Activated naive CD4-positive, alpha-beta T cell treated with anti-CD3 and anti-CD28 coated beads, Interleukin-2, amount 10 ng/mL, durations not matched to agents 7 days and 5 days (primary cell): ENCODE measurements at places on chromosomes 3 and 15.

- DNase-seq: no peak
Measured at GRCh38 chr15:48049736-48050135, 71.1 kb upstream of the SLC24A5 start.

- no peak for DNase-seq
Measured at GRCh38 chr15:38631119-38632075, 66.8 kb upstream of the RASGRP1 start.

- no peak for DNase-seq
Measured at GRCh38 chr3:57805674-57806073, 49.6 kb downstream of the SLMAP start.

DNA sequence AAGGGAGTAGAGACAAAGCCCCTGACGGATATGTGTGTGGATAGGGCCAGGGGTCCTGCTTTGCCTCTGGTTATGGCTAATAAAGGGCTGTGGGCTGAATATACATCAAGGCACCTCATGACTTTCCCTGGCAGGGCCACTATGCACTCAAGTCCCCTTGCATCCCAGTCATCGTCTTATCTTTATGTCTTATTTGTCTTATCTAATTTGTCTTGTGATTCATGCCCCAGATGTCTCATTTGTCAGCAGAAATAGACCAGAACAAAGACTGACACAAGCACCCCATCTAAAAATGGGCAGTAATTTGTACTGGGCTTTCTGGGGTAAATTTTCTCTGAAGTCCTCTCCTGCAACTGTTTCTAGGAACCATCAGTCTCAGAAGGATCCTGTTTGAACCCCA lies 68.6 kb downstream of the ITGA11 start:
- no peak for DNase-seq

DNA sequence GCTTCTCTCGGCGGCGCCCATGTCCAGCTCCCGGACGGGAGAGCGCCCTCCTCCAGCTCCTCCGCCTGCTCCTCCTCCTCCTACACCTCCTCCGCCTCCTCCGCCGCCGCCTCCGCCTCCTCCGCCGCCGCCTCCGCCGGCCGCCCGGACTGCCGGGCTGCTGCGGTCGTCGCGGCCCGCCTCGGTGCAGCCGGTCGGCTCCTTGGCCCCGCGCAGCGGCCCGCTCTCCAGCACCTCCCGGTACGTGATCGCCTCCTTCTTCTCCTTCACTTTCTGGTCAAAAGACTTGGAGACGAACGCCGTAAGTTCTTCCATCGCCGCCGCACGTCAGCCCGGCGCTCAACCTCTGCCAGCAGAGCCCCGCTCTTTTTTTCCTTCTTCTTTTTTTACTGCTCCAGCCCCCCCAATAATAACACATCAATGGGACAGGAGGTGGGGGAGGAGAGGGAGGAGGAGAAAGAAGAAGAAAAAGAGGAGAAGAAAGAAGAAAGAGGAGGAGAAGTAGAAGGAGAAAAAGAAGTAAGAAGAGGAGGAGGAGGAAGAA lies 438 bp downstream of the SHOX2 start:
- peak; percentile 38 for DNase-seq

DNA sequence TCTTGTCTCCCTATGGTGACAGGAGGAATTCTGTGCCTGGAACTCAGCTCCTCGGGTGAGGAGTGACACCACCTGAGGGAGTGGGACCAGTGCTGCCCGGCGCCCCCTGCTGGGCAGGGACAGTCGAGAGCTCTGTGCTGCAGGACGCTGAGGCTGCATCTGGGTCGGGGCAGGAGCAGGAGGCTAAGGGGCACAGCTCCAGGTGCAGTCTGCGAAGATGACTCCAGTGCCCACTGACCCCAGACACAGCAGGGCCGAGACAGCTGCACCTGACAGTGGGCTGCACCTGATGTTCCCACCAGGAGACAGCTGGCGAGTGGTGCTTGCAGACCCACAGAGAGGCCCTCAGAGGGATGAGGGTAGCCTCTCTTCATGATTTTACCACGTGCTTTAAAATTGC lies 152.9 kb downstream of the ATP10A start:
- DNase-seq: peak; percentile 57

GRCh38 chr15:95119041-95119610 lies 887.8 kb downstream of the MCTP2 start:
- no peak for DNase-seq

DNA sequence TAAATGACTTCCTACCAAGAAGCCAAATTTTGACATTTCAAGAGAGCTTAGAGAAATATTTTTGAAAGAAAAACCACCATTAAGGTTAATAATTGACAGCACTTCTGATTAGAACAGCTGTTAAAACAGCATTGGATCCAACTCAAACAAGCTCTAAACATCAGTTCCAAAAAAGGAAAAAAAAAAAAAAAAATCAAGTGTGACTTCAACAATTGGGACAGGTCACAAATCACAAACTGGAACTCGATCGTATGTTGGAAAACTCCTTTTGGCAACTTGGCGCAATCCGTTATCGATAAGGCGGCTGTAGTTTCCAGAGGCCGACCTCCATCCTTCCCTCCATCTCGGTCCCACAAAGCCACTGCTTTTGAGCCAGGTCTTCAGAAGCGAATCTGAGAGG lies 17.8 kb downstream of the TLE3 start:
- no peak for DNase-seq

DNA sequence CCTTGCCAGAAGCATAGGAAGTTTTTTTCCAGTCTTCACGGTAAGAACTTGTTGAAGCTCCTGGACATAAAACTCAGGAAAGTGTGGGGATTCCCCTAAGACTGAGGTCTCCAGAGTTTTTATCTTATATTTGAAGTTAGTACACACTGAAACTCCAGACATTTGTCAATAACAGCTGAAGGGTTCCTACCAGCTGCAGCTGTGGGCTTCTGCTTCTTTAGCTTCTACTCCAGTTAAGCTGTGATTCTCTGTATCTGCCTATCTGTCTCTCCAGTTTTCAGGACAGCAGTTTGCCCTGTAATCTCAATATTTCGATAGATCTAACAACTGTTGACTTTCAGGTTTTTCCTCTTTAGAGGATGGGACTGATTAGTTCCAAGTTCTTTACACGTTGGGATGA lies 966.0 kb upstream of the SEMA6D start:
- no peak for DNase-seq

DNA sequence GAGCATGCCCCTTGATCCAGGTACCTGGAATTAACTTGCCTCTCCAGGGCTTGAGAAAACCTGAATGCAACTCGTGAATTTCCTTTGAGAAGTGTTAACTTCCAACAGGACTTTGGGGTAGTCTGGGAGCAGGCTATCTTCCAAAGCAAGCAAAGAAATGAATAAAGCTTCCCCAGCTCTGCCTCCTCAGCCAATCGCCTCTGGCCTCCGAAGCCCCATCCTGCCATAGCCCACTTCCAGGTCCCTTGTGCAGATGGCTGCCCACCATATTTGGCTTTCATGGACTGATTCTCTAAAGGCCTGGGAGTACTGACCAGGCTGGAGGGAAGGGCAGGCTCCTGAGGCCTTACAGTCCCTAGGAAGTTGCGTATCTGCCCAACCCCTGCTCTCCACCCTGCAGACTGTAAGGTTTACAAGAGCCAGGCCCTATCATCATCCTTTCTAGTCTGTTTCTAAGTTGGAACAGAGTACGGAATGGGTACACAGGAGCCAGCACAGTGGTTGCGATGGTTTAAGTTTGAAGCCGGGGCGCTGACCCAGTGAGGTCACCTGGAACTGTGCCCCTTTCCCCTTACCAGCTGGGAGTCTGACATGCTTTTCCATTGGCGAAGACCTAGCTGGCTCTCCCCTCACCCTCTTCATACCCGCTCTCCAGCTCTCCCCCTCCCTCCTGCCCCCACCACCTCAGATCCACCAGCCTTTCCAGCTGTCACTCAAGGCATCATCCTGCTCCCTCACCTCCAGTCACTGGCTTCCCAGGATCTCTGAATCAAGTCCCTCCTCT lies 1.1 kb upstream of the PML start:
- DNase-seq: no peak

GRCh38 chr3:23856286-23856685 lies 50.5 kb downstream of the UBE2E1 start:
- DNase-seq: no peak

- peak; percentile 83 for DNase-seq
Measured at GRCh38 chr3:119240591-119241434, at the start of gene B4GALT4. B4GALT4 (minus strand) TSS chr3:119240878; CDS start chr3:119230099, 10,779 bp downstream.

DNA sequence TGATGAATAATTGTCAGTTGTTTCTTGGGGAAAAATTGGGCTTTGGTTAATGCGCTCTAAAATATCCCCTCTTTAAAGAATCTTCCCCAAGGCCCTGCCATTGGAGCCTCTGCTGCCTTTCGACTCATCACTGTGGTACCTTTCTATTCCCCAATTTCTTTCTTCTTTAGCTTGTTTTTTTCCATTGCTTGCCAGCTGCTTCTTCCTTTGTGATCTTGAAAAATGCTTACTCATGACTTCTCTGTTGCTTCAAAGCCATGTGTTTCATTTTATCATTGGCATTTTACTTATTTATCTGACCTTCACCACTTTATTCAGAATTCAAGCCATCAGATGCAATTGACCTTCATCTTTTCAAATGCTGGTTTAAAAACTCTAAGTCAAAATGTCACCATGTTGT lies 84.4 kb downstream of the SV2B start:
- no peak for DNase-seq

DNA sequence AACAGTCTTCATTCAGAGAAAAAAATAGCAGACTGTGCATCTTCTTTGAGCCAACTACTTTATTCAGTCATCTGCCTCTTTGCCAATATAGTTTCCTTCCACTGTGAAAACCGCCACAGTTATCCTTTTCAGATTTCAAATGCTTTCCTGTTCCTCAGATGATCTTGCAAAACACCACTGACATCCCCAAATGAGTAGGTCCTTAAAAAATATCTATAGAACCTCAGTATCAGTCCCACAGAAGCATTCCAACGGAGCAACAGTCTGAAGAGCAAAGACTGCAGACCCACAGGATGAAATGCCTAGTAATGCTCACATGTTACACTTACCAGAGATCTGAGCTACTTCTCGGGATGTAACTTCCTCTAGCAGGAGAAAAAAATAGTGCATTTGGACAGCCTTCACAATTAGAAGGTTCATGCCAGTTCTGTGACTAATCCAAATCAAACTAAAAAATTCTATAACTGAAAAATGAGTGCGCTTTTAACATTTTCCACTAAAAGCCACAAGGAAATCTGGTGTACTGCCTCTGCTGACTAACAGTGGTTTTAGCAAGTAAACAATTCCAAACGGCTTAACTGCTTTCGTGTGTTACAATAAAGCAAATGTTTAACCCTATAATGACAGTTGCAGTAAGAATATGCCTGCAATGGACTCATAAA lies at the start of gene ANKRD28:
Gene ANKRD28, minus strand, starts transcription at position 338 of the 662 bp plus-strand sequence. CDS start 1,458 bp downstream, outside the sequence.
- no peak for DNase-seq

- no peak for DNase-seq
Measured at GRCh38 chr15:70679919-70680231, 83.5 kb downstream of the UACA start.

- DNase-seq: no peak
Measured at GRCh38 chr3:23741036-23741706, 64.6 kb upstream of the UBE2E1 start.

- DNase-seq: no peak
Measured at GRCh38 chr15:71207141-71207540, 91.9 kb downstream of the THSD4 start.
